ENCODE measurements at places on chromosomes 3 and 15. TPM values are rescaled to one million over a fixed set of nuclear protein-coding genes. Genes with fewer than 3 reads are reported as not detected.
A peak's percentile ranks its signal among the peaks of the same experiment; 100 is the strongest.

The NPAP1 gene
- total RNA-seq: under 0.01 TPM

The GPR171 gene
- total RNA-seq: under 0.01 TPM

DNA sequence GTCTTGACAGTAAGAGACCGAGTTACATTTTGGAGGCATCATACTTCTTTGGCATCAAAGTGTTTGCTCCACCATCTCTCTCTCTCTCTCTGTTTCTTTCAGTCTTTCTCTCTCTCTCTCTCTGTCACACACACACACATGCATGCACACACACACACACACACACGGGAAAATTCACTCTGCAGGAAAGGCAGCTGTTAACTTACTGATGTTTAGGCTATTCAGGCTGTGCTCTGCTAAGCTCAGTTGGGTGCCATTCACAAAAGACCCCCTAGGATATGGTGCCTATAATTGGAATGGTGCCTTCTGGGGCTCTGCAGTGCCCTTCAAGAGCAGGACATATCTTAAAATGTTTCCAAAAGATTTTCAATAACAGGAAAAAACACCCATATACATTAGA is 78.2 kb downstream of the KCNH8 start:
- no peak for DNase-seq

- DNase-seq: no peak
Observed at GRCh38 chr3:60142009-60142408, 1092.2 kb upstream of the CFAP20DC start.

GRCh38 chr3:51245867-51246266 is 139.2 kb upstream of the MANF start:
- DNase-seq: no peak

- DNase-seq: no peak
Observed at GRCh38 chr3:85498177-85498576, 539.4 kb downstream of the CADM2 start.

GRCh38 chr3:129596194-129597086 is 10.0 kb downstream of the PLXND1 start:
- DNase-seq: peak; percentile 59

DNA sequence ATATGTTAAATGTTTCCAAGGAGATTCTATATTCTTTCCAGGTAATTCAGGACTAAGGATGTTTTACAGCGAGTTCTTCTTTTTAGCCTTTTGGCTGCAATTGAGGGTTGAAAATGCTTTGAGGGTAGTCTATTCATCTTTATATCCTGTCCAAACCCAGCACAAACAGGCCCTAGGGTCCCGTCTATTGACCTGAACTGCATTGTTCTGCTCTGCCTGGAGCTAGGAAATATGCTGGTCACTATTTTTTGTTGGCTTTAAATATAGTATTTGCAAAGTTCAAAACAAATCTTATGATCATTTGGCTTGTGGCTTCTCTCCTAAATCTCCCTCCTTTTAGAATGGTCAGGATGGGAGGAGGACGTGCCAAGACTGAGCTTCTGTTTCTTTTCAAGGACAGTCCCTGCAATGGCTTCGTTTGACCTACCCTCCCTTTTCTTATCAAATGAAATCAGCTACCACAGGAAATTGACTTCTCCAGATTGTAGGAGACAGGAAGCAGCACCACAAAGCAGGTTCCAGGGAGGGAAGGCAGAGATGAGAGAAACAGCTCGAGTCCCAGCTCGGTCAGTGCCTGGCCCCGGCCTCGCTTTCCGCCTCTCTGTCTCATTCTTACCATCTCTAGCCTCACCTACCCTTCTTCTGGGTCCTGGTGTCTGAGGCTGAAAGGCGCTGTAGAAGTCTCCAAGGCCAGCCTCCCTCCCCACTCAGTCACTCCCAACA is 27.6 kb upstream of the NRROS start:
- peak; percentile 66 for DNase-seq

GRCh38 chr15:59299929-59300617 is 72.6 kb downstream of the MYO1E start:
- DNase-seq: peak; percentile 24

GRCh38 chr3:115217678-115218451 is 70.8 kb upstream of the ZBTB20 start:
- DNase-seq: no peak

Data from hematopoietic multipotent progenitor cell (in vitro differentiated cells).